Body of pancreas (tissue), 4 donors: ENCODE measurements at places on chromosomes 4 and X. TPM values are rescaled to one million over a fixed set of nuclear protein-coding genes. Genes with fewer than 3 reads are reported as not detected.

Gene MAGEA1
- total RNA-seq = not detected

Gene POU3F4
- not detected for total RNA-seq

Gene GLOD5
- not detected for total RNA-seq

GRCh38 chrX:17713288-17713687, 24.0 kb upstream of the SCML1 start:
- DNase-seq = no peak

- peak; percentile 51 for DNase-seq
Measured at GRCh38 chr4:148273501-148273986, 168.7 kb downstream of the NR3C2 start.

DNA sequence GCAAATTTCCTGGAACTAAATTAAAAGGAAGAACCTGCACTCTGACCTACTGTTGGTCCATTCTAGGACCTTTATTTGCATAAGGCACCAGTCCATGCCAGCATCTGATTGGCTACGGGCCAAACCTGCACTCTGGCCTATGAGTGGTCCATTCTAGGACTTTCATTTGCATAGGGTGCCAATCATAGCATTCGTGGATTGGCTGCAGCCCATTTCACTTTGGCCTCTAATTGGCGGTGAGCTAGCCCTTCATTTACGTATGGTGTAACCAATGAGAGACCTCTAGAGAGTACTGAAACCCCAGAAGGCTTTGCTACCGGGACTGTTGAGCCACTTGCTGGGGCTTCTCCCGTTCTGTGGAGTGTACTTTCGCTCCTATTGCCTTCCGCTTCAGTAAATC, 6.1 kb upstream of the RNF175 start:
- DNase-seq = no peak

DNA sequence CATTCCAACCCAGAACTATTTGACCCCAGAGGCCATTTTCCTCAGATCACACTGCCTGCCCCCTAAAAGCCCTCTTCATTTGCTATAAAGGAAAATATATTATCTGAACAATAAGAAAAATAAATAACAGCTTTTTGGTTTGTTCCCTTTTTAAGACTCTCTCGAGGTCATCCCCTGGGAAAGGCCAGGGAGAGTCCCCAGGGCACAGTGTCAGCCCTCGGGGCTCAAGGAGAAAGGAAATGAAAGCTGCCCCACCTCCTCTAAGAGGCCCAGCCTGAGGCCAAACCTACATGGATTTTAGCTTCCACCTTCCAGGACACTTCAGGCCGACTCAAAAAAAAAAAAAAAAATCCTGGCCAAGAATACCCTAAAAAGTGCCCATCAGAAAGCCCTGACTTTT, 97.6 kb downstream of the SH3KBP1 start:
- no peak for DNase-seq

GRCh38 chr4:29295280-29295679, 1424.9 kb upstream of the PCDH7 start:
- DNase-seq = no peak
